ENCODE measurements at places on chromosomes 4 and X. TPM values are rescaled to one million over a fixed set of nuclear protein-coding genes. Genes with fewer than 3 reads are reported as not detected.

GRCh38 chrX:1106478-1107210, 105.8 kb downstream of the CRLF2 start:
- no peak for DNase-seq
- H3K4me1 ChIP-seq, result no peaks in the 10 kb centered on the region
- H3K4me3 ChIP-seq, result no peak overlapping the region
- no peaks in the 10 kb centered on the region for H3K36me3 ChIP-seq
- no peak overlapping the region for H3K27ac ChIP-seq

AMTN gene
- not detected for total RNA-seq

GRCh38 chrX:19739683-19740082, 147.7 kb downstream of the SH3KBP1 start:
- no peak for DNase-seq
- H3K4me1 ChIP-seq, result peaks cover 49% of the 10 kb centered on the region
- H3K27me3 ChIP-seq, result no peaks in the 10 kb centered on the region
- H3K4me3 ChIP-seq, result no peak overlapping the region
- no peaks in the 10 kb centered on the region for H3K36me3 ChIP-seq

- H3K36me3 ChIP-seq, result no peaks in the 10 kb centered on the region
- no peaks in the 10 kb centered on the region for H3K27me3 ChIP-seq
Observed at GRCh38 chr4:61336488-61336887, 136.4 kb downstream of the ADGRL3 start.

DNA sequence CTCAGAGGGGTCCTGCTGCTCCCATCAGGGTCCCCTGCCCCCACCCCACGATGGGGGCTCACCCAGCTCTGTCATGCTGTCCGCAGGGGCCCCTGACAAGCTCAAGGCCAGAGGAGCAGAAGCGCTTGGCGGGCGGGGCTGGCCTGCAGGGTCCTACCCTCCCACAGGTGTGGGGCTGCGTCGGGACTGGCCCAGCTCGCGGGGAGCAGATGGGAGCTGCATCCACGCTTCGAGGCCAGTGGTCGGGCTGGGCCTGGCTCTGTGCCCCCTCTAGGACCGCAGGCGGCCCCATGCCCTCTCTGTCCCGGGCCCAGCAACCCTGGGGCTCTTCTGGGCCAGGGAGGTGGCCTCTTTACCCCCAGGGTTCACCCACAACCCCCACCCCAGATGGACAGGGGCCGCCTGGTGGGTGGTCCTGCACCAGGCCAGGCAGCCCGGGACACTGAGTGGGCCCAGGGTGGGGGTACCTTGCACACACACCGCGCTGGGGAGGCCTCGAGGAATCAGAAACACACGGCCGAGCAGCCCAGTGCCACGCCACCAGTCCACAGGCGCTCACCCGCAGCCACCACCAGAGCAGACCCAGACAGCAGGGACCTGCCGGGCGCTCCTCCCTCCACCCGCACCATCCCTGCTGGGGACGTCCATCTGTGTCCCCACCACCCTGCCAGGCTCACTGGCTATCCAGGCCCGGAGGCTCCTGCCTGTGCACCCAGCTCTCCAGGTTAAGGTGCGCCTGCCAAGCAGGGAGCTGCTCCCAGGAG, 30.0 kb downstream of the TACC3 start:
- no peaks in the 10 kb centered on the region for H3K36me3 ChIP-seq
- no peak overlapping the region for H3K27ac ChIP-seq
- H3K27me3 ChIP-seq, result no peaks in the 10 kb centered on the region
- DNase-seq, result no peak
- H3K4me3 ChIP-seq, result no peak overlapping the region

PDLIM3 gene
- total RNA-seq, result not detected

- H3K36me3 ChIP-seq, result no peaks in the 10 kb centered on the region
- no peaks in the 10 kb centered on the region for H3K27me3 ChIP-seq
- no peaks in the 10 kb centered on the region for H3K4me1 ChIP-seq
- H3K4me3 ChIP-seq, result no peak overlapping the region
- no peak overlapping the region for H3K27ac ChIP-seq
Observed at GRCh38 chrX:151725338-151725614, 9.3 kb upstream of the CNGA2 start.

DNA sequence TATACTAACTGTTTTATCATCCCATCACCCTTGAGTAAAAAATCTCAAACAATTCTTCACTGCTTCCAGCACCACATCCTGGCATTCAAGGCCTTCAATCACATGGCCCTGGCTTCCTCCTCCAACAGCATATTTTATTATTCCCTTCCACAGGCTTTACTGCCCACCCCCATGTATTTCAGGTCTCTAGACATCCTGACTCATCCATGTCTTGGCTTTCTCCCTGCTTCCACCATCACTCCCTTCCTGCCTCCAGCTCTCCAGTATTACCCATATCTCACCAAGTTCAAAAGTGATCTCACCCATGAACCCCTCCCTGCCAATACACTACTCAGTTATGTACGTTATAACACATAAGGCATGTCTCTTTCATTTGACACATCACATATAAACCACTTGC, 34.7 kb upstream of the PLAC1 start:
- no peaks in the 10 kb centered on the region for H3K36me3 ChIP-seq
- no peak overlapping the region for H3K4me3 ChIP-seq
- H3K27ac ChIP-seq, result no peak overlapping the region
- no peaks in the 10 kb centered on the region for H3K4me1 ChIP-seq
- DNase-seq, result no peak

GALNTL6 gene
- not detected for total RNA-seq

GRCh38 chrX:32455704-32456103, 755.6 kb downstream of the DMD start:
- no peaks in the 10 kb centered on the region for H3K4me1 ChIP-seq
- H3K27ac ChIP-seq, result no peak overlapping the region
- no peaks in the 10 kb centered on the region for H3K36me3 ChIP-seq
- no peak for DNase-seq

- DNase-seq, result no peak
Observed at GRCh38 chr4:186606591-186606992, 51.2 kb upstream of the MTNR1A start.

- H3K4me3 ChIP-seq, result no peak overlapping the region
- no peaks in the 10 kb centered on the region for H3K36me3 ChIP-seq
- no peak for DNase-seq
- no peaks in the 10 kb centered on the region for H3K27me3 ChIP-seq
Observed at GRCh38 chrX:33132569-33132968, 78.8 kb downstream of the DMD start.

DNA sequence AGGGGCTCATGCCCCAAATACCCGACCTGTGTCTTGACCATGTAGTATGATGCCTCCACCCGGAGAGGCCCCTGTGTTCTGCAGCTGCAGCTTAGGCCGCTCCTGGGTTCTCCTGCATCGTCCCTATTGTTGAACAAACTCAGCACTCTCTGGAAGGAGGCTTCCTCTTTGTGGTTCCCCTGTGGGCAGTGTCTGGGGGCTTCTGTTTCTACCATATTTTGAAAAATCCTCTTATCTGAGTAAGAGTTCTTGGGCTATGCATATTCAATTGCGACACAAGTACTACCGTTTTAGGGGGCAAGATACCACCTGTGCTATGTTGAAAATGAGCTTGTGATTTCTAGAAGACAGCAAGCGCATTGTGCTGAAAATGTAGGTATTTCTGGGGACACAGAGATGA, 276.6 kb downstream of the DHRSX start:
- peaks cover 18% of the 10 kb centered on the region for H3K36me3 ChIP-seq
- no peak for DNase-seq
- no peaks in the 10 kb centered on the region for H3K27me3 ChIP-seq
- H3K4me3 ChIP-seq, result no peak overlapping the region

DNA sequence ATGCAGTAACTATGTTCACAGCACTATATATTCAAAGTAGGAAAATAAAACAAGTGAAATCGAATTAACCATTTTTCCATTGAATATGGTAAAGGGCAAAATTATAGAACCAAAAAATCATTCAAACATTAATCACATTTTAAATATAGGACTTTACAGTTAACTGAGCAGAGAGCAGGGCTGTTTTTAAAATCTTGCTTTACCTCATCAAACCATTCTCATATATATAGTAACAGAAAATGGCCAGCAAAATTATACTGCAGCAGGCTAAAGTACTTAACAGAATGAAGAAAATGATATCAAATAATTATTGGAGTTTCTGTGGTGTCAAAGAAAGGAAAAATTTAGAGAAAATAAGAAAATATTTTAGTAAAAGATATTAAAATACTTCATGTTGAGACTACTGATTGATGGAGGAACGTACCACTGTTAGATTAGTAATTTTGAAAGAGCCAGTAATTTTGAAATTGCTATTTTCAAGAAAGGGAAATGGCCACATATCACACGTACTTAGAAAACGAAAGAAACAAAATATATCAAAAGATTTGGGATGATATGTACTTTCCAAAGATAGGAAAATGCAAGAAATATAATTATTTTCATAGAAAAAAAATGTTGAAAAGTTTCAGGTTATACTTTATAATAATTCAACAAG, 813.7 kb downstream of the DMD start:
- no peaks in the 10 kb centered on the region for H3K36me3 ChIP-seq
- H3K4me3 ChIP-seq, result no peak overlapping the region
- H3K27ac ChIP-seq, result no peak overlapping the region

NAA11 gene
- total RNA-seq, result not detected

DNA sequence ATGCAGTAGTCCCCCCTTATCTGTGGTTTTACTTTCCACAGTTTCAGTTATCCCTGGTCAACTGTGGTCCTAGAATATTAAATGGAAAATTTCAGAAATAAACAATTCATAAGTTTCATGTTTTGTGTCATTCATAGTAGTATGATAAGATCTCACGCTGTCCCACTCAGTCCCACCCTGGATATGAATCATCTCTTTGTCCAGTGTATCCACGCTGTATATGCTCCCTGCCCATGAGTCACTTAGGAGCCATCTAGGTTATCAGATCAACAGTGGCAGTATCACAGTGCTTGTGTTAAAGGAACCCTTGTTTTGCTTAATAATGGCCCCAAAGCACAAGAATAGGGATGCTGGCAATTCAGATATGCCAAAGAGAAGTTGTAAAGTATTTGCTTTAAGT, 16.2 kb upstream of the SYTL4 start:
- no peaks in the 10 kb centered on the region for H3K36me3 ChIP-seq
- H3K27ac ChIP-seq, result no peak overlapping the region
- H3K4me1 ChIP-seq, result no peaks in the 10 kb centered on the region
- H3K4me3 ChIP-seq, result no peak overlapping the region
- no peaks in the 10 kb centered on the region for H3K27me3 ChIP-seq

DNA sequence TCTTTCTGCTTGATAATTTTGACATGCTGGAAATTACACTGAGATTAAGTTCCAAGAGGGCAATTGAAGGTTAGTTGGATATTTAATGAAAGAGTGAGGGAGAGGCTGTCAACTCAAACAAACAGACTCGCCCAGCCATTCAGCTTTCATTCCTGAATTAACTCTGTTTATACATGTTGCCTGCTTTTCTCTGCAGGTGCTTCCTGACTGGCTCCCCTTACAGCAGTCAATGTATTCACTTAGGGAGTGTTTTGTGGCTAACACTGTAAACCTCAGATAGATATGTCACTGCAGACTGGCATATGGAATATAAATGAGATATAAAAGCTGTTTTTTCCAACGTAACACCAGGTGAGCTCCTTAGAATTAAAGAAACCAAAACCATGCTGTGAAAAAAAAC, 28.7 kb downstream of the TMPRSS11A start:
- no peak overlapping the region for H3K27ac ChIP-seq
- H3K4me1 ChIP-seq, result no peaks in the 10 kb centered on the region
- no peak for DNase-seq
- H3K36me3 ChIP-seq, result no peaks in the 10 kb centered on the region
- no peaks in the 10 kb centered on the region for H3K27me3 ChIP-seq
- no peak overlapping the region for H3K4me3 ChIP-seq

ANXA10 gene
- not detected for total RNA-seq

DNA sequence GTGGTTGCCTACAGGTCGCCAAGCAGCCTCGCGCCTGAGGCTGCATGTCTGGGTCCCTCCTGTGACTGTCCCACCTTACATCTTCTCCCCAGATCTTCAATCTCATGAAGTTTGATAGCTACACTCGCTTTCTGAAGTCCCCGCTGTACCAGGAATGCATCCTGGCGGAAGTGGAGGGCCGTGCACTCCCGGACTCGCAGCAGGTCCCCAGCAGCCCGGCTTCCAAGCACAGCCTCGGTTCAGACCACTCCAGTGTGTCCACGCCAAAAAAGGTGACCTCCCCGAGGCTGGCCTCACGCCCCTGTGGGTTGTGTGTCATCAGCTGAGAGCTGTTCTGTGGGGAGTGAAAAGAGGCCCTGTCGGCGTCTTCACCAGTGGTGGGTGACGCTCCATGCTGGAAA, 24.9 kb upstream of the HGFAC start:
- H3K27me3 ChIP-seq, result no peaks in the 10 kb centered on the region
- H3K4me1 ChIP-seq, result no peaks in the 10 kb centered on the region
- no peak for DNase-seq
- no peaks in the 10 kb centered on the region for H3K36me3 ChIP-seq

CSAG1 gene
- total RNA-seq, result not detected

DNA sequence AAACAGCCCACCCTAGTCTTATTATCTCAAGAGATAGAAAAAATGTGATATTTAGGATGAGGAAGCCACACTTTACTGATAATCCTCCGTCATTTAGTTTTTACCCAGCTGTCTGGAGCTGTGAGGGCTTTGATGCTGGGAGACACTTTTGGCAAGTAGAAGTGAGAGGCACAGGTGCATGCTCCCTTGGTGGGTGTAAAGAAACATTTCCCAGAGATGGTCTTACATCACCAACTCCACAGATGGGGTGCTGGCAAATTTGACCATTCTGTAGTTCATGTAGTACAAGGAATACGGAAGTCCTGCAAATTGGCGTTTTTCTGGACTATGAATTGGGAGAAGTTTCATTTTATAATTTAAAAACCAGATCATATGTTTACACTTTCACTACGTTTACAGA, 28.5 kb downstream of the TRIM61 start:
- no peak overlapping the region for H3K27ac ChIP-seq
- no peak for DNase-seq
- no peaks in the 10 kb centered on the region for H3K4me1 ChIP-seq
- H3K36me3 ChIP-seq, result no peaks in the 10 kb centered on the region
- H3K27me3 ChIP-seq, result no peaks in the 10 kb centered on the region

PRSS12 gene
- not detected for total RNA-seq

DNA sequence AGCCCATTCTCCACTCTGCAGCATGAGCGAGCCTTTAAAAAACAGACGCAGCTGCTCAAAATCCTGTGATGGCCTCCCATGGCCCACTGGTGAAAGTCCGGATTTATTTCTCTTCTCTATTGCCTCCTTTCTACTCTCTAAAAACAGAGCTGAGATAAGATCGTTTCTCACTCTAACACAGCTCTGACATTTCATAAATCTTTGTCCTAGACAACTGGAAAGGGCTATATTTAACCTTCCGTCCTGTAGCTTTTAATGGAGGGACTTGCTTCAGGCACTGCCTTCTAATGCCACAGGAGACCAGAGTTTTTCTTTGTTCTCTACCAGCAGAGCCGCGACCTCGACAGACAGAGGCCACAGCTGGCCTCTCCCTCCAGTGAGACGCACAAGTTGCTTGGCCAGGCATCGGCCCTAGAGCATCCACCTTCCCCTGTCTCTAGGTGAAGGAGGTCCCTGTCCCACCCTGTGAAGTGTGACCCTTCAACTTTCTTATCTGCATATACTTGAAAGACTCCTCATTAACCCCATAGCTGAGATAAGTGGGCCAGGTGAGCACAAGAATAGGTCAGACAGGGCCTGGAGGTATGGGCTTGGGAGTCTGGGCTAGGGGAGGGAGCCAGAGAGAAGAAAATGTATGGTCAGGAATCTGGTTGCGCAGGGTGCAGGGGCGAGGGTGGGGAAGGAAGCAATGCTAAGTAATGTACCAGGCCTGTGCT, 50.0 kb downstream of the RTL5 start:
- no peaks in the 10 kb centered on the region for H3K4me1 ChIP-seq
- DNase-seq, result no peak
- H3K27me3 ChIP-seq, result no peaks in the 10 kb centered on the region

RAPGEF2 gene
- 35.2 TPM for total RNA-seq

PNMA5 gene
- total RNA-seq, result not detected

Data from naive thymus-derived CD4-positive, alpha-beta T cell (primary cell).